ENCODE measurements at places on chromosomes 4 and X.

- DNase-seq, result peak; percentile 47
Observed at GRCh38 chr4:2948895-2949781, 14.1 kb downstream of the NOP14 start.

GRCh38 chrX:102988517-102988916, 51.4 kb downstream of the RAB40AL start:
- DNase-seq, result no peak

GRCh38 chrX:43969504-43970501, 3.4 kb downstream of the NDP start:
- no peak for DNase-seq

DNA sequence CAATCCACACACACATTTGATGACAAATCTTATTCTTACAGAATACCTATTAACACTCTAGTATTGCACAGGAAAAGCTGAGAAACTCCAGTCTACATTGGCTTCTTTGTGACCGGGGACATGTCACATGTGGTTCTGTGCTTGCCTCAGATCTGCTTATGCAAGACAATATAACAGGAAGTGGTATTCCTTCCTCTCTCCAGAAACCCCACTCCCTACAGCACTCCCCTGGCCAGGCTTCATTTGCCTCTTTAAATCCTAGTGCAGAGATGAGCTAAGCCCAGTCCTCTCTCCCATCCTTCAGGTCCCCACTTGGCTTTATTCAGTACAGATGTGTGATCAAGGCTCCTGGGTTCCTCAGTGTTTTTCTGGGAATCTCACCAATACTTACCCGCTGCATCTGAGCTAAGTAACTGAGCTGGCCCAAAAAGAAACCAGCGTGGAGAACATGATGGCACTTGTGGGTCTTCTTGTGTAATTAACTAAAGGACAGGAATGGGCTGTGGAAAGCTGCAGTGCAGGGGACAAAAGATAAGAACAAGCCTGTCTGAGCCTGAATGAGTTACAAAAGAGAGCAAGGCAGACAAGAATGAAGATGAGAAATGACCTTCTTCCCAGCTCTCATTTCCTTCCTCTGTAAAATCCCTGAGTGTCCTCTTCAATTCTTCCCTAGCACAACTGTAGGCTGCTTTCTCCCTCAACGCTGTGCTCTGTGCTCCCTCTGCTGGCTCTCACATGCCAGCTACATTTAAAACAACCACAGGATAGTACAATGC, 105.6 kb downstream of the HNRNPD start:
- peak; percentile 90 for DNase-seq

DNA sequence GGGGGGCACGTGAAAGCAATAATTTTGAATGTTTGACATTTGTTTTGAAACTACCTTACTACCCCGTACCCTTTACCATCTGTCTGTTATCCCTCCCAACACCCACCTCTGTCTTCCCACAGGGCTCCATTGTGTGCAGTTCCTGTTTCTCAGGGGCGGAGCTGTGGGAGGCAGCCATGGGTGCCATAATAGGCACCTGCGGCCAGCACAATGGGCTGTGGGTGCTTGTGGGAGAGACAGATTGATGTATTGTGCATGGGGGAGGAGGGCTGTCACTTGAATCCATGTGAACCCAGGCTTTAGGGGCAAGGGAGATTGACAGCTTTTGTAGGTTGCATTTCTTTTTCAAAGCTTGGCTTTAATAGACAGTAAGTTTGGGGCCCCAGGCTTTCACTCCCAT, 122.6 kb upstream of the CXorf66 start:
- no peak for DNase-seq

GRCh38 chrX:111543212-111543741, 31.8 kb downstream of the SERTM2 start:
- DNase-seq, result no peak

DNA sequence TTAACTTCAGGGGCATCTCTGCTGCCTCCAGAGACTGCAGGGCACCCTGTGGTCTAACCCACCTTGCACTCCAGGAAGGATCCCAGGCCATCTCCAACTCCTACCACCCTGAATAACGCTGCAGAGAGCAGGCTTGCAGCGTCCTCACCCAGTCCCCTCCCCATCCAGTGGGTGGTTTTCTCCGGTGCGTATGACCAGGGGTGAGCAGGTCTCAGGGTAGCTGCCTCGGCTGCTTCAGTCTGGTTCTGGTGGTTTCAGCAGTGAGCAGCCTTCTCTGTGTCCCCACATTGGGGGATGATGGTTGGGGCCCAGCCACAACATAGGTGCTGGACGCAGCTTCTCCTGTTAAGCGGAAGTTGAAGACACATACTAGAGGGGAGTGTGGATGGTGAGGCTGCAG, 38.6 kb upstream of the SORCS2 start:
- DNase-seq, result no peak

- DNase-seq, result no peak
Observed at GRCh38 chrX:45628041-45628440, 427.4 kb upstream of the DIPK2B start.

GRCh38 chr4:153651116-153651515, 33.0 kb upstream of the TLR2 start:
- DNase-seq, result peak; percentile 55

DNA sequence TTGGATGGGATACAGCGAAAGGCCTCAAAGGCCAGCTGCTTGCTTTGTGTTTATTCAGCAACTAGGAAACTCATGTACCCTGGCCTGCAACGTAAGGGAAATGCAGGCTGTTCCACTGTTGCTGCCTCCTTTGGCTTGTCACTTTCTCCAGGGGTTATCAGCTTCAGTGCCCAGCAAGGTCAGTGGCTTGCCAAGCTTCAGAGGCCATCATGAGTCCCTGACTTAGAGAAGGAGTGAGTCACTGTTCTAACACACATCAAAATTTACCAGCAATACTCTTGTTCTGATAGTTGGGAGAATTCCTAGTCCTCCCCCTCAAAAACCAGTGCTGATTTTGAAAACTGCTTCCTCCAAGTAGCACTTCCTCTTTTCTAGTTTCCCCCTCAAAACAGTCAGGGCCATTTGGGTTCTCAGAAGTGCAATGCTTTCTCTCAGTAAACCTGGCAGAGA, 250.8 kb downstream of the ARHGAP24 start:
- DNase-seq, result peak; percentile 85

DNA sequence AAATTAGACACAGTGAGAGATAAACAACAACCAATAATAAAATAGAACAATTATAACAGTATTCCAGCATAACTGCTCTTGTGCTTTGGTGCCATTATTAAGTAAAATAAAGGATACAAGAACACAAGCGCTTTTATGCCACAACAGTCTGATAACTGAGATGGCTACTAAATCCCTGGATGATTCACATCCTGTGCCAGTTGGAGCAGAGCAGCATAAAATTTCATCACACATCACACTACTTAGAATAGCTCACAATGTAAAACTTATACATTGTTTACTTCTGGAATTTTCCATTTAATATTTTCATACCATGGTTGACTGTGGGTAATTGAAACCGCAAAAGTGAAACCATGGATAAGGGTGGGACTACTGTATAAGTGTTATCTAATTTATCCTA, 399.9 kb upstream of the CNKSR2 start:
- DNase-seq, result no peak

GRCh38 chr4:95304898-95305297, 243.9 kb downstream of the UNC5C start:
- no peak for DNase-seq

DNA sequence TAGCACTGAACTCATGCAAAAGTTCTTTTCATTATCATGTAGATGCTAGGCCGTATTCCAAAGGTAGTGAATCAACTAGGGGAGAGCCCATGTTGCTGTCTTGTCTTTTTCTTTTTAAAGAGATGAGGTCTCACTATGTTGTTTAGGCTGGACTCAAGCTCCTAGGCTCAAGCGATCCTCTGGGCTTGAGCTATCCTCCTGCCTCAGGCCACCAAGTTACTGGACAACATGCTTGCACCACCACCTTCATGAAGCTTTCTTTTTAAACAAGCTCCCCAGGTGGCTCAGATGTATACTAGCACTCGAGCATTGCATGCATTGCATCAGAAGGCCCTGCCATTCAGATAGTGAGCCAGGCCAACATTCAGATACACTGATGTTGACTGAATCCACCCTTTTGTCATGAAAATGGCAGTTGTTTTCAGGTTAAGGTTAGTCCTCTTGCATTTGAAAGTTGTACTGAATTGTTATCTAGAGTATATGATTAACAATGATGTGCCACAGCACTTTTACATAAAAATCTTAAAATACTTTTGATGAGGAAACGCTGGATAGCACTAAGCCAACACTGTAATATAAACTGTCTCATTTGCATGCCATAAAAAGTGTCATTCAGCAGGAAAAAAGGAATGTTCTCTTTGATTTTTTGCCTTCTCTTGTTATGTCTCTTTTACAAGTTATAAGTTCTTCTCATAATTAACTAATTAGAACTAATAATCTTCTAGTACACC, 76.7 kb downstream of the FNIP2 start:
- DNase-seq, result no peak

- no peak for DNase-seq
Observed at GRCh38 chrX:16743604-16744325, 24.4 kb downstream of the SYAP1 start.

DNA sequence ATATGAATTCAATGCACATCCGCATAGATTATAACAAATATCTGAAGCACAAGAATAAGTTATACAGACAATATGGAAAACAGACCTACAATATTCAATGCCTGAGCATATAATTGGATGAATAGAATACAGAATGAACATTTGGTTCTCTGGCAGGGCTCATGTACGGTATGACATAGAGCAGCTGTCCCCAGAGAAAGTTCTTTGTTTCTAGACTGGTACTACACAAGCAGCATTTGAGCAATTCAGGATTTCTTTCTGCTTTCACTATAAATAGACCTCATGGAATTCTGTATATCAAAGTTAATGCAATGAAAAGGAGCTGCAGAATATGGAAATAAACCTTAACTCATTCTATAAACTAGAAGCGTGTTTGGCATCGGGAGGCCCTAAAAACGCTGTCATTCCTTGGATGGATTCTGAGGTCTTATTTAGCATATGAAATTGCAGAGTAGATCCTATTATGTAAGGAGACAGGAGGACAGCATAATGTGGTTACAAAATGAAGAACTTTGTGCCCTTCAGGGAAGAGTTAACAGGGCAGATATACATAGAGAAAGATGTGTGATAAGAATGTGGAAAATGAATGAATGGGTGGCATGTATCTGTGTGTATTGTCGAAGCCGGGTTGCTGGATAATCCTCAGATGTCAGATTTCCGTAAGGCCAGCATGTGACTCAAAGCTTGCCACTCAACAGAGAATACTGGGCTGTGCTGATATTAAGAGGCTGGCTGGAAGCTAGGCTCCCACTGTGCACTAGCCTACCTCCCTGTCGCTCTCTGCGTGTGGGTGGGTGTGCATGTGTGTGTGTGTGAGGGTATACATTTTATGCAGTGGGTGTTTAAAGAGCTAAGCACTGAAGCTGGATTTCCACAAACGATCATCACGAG, 103.3 kb upstream of the SLC4A4 start:
- DNase-seq, result no peak

DNA sequence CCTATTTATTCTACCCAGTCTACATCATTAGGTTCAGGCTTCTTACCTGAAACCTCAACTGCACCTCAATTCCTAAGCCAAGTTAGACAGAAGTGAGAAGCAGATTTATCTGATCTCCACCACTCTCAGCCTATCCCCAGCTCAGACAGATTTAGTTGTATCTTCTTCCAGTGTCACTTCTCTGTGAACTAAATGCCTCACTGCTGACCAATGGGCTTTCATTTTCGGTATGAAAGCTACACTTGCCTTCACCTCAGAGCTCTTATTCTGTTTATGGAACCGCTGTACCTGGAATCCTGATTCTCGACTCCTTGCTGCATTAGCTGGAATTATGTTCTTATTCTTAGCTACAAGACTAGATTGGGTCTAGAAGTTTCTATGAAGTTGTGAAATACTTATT, 833.2 kb downstream of the CCSER1 start:
- no peak for DNase-seq

- no peak for DNase-seq
Observed at GRCh38 chr4:9983211-9983610, 38.1 kb downstream of the SLC2A9 start.

GRCh38 chr4:116733370-116733769, 352.0 kb downstream of the TRAM1L1 start:
- no peak for DNase-seq

- DNase-seq, result no peak
Observed at GRCh38 chr4:155496294-155496626, 119.5 kb upstream of the MAP9 start.

- DNase-seq, result no peak
Observed at GRCh38 chrX:152656890-152657289, 19.2 kb downstream of the GABRQ start.

GRCh38 chr4:158966091-158966490, 136.8 kb upstream of the RAPGEF2 start:
- DNase-seq, result no peak
